ENCODE measurements at places on chromosomes 2 and 18.

- no peak for DNase-seq
Observed at GRCh38 chr2:25310965-25311864, 30.5 kb downstream of the DNMT3A start.

DNA sequence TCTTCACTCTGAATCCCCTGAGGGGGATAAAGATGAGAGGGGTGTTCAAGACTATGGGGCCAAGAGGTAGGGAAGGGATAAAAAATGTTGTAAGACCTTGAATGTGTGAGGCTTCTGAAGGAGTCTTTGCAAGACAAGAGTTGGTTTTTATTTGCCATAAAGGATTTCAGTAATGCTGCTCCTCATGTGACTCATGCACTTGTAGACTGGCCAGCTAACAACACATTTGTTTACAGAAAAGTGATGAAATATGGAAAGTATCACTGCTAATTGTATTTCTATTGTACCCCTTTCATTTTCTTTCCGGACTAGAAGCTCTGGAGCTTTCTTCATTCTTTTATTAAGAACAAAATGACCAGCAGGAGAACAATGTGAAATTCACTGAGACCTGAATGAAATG lies 782.1 kb downstream of the EPHA4 start:
- no peak for DNase-seq

DNA sequence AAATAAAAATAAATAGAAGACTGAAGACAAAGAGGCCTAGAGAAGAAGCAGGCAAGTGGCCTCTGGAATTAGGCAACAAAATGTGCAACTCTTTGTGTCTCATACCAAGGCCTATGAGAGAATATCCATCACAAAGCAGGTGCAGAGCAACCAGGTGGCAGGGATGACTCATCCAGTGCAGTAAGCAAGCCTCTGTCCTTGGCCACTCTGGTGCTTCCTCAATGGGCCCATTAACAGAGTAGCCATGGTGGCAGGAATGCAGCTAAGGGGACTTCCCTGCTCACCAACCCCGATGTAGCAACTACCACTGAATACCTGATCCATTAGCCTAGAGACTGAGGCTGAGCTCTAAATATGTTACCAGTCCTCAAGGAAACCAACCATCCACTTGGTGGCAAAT lies 11.0 kb upstream of the EPG5 start:
- no peak for DNase-seq

DNA sequence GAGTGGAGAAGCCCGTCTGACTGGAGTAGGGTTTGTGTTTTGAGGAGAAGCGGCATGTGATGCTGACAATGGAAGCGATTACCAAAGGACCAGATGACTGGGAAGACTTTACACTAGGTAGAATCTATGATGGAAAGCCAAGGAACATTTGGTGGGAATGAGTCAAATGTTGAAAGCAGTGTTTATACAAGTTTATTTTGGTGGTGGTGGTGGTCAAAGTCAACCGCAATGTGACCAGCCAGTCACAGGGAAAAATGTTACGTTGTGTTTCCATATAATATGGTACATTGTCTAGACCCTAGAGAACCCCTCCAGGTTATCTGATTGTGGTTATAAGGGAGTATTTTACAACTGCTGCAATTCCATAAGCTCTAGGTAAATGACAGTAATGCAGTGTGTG lies 216.8 kb downstream of the PID1 start:
- DNase-seq = no peak

GRCh38 chr2:121480826-121481225 lies 49.9 kb upstream of the RNU4ATAC start:
- no peak for DNase-seq

DNA sequence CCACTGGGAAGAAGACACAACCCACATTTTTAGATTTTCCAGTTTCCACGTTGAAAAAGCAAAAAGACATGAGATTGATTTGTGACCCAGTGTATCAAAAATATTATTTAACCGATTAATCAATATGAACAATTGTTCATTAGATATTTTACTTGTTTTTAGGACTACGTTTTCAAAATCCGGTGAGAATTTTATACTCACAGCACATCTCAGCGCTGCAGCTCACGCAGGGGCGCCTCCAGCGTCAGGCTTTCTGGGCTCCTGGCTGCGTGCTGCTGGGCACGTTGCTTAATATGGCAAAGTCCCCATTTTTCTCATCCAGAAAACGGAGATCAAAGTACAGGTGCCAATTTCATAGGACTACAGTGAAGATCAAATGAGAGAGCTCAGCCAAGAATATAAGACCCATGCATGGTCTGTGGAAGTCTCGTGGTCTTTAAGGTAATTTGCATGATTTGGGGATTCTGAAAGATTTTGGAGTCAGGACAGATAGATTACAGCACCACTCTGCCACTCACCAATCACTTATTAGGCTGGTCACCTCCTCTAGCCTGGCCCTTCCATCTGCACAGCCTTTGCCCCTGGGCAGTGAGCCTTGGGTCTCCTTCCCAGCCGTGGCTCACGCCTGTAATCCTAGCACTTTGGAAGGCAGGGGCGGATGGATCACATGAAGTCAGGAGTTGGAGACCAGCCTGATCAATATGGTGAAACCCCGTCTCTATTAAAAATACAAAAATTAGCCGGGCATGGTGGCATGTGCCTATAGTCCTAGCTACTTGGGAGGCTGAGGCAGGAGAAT lies 36.2 kb downstream of the PTPN18 start:
- no peak for DNase-seq

DNA sequence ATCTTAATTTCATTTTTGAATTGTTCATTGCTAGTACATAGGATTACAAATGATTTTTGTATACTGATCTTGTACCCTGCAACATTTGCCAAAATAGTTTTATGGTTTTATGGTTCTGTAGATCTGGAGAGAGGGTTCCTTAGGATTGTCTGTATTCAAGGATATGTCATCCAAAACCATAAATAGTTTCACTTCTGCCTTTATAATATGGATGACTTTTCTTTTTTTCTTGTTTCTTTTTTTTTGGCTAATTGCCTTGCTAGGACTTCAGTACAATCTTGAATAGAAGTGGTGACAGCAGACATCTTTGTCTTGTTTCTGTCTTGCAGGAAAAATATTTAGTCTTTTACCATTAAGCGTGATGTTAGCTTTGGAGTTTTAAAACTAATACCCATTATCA lies 383.9 kb upstream of the HS6ST1 start:
- DNase-seq = no peak

DNA sequence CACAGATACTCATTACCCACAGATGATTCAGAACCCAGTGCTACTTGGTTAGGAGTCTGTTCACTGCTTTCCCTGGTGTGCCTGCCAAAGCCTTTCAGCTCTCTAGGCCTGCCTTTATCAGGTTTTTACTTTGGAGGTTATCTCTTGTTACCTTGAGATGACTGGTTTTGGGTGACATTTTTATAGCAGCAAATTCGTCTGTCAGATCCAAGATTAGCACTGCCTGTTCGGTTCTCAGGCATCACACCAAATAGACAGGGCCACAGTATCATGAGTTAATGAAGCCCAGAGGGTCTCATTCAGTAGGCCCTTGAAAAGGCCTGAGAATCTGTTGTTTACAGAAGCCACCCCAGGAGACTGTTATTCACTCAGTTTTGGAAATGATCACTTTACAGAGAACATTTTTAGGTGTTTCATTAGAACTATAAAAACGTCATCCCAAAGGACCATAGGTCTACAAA lies 121.2 kb downstream of the OSBPL6 start:
- no peak for DNase-seq

GRCh38 chr2:100327742-100328141 lies 5.4 kb upstream of the LONRF2 start:
- no peak for DNase-seq

DNA sequence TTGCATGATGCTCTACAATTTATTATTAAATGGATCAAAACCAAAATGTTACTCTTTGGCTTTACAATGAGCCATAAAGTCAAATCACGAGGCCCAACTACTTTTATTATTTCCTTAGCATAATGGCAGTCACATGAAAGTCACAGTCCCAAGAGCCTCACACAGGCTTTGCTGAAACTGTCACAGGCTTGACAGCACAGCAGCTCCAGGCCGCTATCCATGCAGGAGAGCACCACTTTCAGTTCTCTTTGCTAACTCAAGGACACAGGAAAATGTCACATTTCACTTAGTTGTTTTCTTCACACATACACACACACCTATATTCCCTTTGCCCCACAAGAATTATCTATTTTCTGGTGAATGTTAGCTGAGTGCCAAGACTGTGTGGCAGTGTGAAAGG lies 11.1 kb upstream of the MSGN1 start:
- DNase-seq = no peak

DNA sequence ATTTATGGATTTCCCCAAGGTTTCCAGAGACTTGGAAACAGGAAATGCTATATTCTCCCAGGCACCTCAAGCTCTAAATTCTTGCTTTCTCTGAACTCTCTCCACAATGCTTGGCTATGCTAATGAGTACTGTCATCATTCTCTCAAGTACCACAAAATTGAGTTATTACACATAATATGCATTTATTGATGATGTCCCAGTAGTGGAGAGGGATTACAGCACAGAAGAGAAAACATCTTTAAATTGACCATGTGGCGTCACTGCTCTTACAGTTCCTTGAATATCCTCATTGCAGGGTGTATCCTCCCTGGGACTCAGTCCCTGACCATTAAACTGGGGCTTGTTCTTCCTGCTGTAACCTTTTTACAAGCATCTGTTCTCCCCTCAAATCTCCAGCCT lies 681.1 kb upstream of the FANCL start:
- DNase-seq = no peak

GRCh38 chr2:179264368-179265081 lies at the start of gene SESTD1:
Gene SESTD1, minus strand, starts transcription at chr2:179264832. Its CDS starts 72,991 bp downstream, at chr2:179191841.
- DNase-seq = no peak

- no peak for DNase-seq
Observed at GRCh38 chr2:47061944-47062678, 93.0 kb downstream of the STPG4 start.

- DNase-seq = no peak
Observed at GRCh38 chr2:230722207-230722885, 9.7 kb downstream of the CAB39 start.

DNA sequence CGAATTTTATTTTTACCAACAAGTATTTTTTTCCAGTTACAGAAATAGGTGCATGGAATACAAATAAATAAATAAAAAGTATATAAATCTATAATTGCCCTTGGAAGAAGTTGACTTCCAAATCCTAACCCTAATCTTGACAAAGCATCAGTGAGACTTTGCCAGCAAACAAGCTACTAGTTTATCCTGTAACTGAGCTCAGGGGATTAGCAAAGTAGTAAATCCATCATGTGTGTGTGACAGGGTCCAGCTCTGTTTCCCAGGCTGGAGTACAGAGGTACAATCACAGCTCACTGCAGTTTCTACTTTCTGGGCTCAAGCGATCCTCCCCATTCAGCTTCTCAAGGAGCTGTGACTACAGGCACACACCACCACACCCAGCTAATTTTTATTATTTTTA lies 948.0 kb upstream of the CNTNAP5 start:
- DNase-seq = no peak

GRCh38 chr18:21513292-21513691 lies 87.2 kb downstream of the ESCO1 start:
- no peak for DNase-seq

DNA sequence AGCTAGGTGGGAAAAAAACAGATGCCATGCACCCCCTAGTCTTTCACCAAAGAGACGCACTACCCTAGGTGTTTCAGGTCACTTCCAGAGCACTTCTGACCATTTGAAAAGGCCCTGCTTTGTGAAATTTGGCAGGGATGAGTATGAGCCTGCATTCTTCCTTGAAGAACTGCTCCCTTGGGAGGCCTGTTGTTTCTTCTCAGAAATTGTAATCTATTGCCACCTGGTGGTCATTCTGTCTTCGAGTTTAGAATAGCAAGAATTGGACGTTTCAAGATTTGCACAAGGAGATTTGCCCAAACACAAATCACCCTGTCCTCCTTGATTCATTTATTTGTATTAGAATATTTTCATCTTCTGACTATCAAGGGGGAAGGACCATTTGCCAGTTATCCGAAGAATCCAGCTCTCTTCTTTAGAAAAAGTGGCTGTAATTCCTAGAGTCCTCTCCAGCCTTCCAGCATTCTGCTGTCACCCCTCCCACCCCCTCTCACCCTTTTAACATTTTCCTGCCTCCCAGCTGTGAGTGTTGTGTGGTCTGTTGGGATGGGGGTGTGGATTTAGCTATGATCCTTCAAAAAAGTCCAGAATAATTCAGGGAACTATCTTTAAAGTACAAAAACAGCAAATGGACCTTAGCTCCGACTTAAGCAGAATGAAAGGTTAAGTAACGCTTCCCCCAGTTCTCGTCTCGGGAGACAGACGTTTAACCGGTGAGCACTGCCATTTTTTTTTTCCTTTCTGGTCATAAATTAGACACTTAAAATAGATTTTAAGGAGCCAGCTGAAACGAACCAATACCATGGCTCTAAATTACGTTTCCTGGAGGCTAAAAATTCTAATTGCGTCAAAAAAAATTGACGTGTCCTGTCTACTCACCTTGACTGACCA lies 3.7 kb upstream of the GAD1 start:
- no peak for DNase-seq

GRCh38 chr2:44980751-44981713 lies 28.2 kb downstream of the SIX2 start:
- no peak for DNase-seq

- DNase-seq = no peak
Observed at GRCh38 chr18:35432565-35433001, 55.4 kb upstream of the ZNF396 start.

DNA sequence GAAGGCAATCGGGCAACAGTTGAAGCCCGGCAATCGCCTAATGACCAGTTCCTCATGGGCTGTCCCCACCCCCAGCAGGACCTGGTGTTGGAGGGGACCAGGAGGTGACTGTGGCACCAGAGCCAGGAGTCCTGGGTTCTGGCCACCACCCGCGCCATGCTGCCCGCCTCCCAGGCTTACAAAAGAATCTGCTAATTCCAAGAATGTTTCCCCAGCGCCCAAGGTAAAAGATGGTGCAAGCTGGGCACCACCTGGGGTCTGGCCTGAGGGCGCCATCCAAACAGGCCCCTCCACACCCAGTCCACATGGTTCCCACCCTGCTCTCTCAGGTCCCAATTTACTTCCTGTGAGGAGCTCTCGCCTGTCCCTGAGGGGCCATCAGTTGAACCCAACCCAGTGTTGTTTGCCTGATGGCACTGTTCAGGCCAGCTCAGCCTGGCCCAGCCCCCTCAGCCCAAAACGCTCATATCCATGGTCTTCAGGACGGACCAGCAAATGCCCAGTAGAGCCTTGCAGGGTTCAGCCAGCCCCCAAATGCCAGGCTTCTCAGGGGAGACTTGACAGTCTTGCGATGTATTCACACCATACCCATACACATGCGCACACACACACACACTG lies 5.1 kb downstream of the SDC1 start:
- DNase-seq = no peak

- DNase-seq = no peak
Observed at GRCh38 chr2:13550285-13551231, 833.8 kb downstream of the TRIB2 start.

- DNase-seq = no peak
Observed at GRCh38 chr18:29002747-29003146, 825.8 kb upstream of the CDH2 start.

DNA sequence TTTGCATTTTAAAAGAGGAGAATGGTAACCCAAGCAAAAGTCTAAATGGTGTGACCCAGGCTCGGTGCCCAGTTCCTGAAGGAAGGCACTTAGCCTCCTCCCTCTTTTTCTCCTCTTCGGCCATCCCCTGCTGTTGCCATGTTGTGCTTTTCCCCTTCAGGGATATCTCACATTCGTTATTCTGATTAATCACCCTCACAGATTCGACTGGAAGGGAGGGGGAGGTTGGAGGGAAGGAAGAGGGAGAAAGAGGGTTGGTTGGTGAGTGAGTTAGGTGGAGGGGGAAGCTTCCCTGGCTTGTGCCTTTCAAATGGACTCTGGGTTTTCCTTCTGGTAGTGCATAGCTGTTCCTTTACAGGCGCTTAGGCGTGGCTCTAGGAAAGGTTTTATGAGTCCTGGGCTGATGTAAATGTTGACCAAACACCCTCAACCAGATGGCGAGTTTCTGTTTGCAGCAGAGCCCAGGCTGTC lies 39.0 kb upstream of the LYPD6B start:
- DNase-seq = no peak
